Pons (tissue), 1 donor: ENCODE measurements at places on chromosomes 16 and 17.

DNA sequence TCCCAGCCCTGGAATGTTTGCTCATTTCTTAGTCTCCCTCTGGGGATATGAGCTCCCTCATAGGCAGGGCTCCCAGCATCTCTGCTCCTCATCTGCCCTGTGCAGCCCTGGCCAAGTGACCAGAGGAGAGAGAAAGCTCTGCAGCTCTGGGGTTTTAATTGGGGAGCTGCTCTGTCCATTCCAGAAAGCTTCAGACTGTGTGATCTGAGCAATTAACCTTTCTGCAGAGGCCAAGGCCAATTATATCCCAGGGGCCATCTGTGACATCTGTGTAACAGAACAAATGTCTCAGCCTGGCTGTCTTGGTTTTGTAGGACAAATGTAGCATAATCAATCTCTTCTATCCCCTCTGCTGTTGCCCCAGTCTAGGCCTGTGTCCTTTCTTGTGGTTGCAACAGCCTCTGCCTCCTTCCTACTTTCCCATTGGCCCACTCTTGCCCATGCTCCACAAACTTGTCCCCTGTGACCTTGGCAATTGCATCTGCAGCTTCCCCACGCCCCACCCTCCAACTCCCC lies 156.0 kb downstream of the GSG1L start:
- no peak for DNase-seq

- DNase-seq = no peak
These were observed 1.8 kb downstream of the ZC3H7A start for GRCh38 chr16:11794996-11795886.

- DNase-seq = no peak
These were observed 11.2 kb downstream of the RTN4RL1 start for GRCh38 chr17:2013994-2014317.

DNA sequence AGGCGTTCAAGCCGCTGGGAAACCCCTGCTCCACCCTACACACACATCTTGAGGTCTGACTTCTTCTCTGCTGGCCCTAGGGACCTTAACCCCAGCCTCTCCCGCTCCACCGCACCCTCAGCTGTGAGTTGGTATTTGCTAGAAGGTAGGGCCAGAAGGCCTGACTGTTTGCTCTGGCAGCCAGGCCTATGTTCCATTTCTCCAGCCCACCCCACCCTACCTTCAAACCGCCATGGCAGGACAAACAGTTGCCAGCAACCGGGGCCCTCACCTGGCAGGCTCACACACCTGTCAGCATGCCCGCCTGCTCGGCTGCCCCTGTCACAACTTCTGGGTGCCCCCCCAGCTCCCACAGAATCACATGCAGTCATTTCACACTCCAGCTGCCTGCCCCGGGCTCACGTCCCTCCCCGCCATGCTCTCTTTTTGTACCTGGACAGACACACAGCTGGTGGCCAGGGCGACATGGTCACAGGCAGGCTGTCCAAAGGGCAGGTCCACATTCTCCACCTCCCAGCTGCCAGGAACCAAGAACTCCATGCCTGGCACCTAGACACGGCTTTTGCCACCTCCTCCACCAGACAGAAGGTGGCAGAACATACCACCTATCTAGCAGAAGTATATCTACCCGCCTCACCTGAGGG lies 2.6 kb upstream of the ATP2A3 start:
- no peak for DNase-seq

GRCh38 chr17:73604476-73604875 lies 39.8 kb downstream of the SDK2 start:
- no peak for DNase-seq

DNA sequence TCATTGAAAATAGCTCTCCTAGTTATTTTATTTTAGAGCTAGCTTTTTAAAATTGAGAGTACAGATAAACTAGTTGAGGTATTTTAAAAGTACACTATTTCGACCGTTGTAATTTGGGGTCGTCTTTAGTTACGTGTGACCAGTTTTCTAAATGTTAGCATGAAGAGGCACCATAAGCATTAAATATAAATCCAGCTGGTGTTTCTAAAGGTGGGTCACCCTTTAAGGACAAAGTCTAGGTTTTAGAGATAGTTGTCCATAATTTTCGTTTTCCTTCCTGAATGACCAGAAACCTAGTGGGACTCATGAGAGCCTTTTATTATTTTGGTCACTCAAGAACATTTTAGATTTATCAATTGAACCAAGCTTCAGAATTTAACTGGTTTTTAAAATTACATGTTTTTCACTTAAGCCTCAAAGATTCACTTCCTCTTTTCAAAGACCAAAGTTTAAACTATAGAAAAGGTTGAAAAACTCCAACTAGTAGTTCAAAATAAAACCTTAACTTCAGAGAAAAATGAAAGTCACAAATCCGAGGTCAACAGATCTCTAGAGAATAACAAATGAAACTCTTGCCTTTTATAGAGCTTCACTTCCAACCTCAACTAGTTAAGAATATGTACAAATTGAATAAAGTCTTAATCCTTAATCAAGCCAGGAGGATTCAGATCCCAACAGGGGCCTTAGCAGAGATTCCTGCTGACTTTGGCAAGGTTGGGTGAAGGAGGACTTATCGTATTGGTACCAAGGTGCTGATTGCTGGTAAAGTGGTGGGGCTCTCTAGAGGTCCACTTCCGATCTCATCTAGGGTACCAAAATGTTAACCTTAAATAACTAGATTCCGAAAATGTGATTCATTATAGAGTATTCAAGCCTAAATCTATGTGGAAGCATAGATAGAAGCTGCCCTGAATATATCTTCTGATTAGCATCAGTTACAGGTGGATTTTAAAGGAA lies 32.5 kb downstream of the PHKB start:
- peak; percentile 15 for DNase-seq

DNA sequence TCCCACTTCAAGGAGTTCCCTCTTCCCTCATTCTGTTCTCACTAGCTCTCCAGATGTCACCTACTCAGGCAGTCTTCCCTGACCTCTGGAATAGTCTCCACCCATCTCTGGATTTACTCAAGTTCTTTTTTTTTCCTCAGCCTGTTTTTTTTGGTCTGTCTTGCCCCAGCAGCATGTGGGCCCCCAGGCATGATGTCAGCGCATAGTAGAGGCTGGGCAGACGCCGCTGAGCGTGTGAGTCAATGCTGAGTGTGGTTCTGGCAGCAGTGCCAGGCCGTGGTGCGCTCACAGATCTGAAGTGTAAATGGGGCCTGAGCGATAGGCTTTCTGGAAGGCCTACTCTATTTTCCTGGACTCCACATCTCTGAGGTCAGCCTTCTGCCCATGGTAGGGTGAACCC lies 2.7 kb upstream of the KCNJ18 start:
- no peak for DNase-seq

DNA sequence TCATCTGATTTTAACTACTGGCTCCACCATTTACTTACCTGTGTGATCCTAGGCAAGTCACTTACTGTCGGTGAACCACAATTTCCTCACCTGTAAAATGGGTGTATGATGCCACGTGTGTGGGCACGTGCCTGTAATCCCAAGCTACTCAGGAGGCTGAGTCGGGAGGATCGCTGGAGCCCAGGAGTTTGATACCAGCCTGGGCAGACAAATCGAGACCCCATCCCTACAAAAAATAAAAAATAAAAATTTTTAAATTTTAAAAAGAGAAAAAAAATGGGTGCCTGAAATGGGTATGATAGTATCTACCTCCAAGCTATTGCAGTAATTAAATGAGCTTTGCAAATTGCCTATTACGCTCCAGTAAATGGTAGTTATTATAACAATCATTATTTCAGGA lies 225.3 kb downstream of the CCDC182 start:
- no peak for DNase-seq

- DNase-seq = no peak
These were observed 1.0 kb downstream of the SDK2 start for GRCh38 chr17:73643001-73643851.

DNA sequence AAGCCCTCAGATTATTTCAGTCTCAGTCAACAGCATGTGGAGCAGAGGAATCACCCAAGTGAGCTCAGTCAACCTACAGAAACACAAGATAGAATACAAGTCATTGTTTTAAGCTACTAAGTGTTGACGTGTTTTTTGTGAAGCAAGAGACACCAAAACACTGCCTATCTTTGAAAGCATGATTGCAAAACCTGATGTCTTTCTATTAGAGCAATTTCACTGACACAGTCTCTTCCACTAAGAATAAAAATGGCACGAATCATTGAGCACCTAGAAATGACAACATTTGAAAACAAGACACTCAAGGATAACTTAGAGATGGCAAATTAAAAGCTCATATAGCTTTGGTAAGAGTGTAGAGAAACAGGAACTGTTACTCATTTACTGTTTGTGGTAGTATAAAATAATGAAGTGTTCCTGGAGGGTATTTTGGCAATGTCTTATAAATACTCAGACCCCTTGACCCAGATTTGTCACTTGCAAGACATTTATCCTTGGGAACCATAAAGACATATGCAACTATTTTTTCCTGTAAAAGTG lies 407.1 kb upstream of the XYLT1 start:
- DNase-seq = no peak

GRCh38 chr16:28130099-28131088 lies 66.9 kb upstream of the GSG1L start:
- DNase-seq = no peak

DNA sequence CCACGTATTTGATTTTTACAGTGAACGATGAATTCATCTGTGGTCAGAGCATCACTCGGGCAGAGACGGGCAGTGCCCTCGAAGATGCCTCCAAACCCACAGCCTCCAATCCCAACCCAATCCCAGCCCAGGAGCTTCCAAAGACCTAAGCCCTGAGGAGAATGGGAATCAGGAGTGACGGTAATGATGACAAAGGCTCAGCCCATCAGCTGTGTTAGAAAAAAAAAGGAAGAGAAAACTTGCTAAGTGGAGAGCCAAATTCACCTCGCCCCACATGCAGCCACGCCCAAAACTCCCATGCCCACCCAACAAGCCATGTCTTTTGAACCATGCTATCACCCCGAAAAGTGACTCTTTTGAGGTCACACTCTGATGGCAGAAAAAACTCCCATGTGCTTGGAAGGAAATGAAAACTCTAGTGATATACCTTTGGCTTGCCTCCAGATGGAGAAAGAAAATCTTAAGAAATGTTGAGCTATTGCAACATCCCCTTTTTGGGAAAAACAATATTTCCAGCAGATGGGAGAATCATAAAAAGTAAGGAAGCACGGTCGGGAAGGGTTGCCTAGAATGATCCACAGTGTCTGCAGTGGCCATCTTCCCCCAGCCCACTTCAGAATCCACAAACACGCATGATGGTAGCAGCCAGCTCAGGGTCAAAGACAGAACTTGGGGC lies 37.7 kb downstream of the XYLT1 start:
- DNase-seq = no peak

DNA sequence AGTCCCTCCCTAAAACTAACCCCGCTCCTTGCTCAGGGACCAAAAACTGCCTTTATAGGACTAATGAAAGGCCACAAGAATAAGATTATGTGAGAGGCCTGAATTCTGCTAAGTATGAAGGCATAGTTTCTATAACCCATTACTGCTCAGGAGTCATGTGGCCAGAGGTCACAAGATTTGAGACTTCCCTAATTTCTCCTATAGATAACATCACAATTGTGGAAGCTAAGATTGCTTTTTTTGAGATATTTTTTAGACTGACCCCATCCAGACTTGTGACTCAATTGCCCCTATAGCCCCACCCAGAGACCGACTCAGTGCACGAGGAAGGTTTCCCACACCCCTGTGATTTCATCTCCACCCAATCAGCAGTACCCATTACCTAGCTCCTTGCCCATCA lies 504.1 kb upstream of the GOT2 start:
- DNase-seq = no peak

DNA sequence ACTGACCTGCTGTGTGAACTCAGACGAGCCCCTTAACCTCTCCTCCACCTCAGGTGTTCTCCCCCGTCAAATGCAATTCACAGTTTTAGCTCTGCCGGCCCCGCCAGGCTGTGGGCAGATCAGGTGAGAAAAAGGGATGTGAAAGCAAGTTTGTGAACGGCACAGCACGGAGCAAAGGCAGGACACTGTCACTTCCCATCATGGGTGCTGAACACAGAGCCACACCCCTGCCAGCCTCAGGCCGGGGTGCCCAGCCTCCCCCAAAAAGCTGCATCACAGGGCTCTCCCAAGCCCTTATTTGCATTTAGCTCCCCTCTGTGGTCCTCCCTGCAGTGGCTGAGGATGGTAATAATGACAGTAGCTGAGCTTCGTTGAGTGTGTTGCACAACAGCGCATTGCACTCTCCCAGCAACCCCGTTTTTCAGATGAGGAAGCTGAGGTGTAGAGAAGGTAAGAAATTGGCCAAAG lies 88.8 kb upstream of the TNRC6C start:
- no peak for DNase-seq

DNA sequence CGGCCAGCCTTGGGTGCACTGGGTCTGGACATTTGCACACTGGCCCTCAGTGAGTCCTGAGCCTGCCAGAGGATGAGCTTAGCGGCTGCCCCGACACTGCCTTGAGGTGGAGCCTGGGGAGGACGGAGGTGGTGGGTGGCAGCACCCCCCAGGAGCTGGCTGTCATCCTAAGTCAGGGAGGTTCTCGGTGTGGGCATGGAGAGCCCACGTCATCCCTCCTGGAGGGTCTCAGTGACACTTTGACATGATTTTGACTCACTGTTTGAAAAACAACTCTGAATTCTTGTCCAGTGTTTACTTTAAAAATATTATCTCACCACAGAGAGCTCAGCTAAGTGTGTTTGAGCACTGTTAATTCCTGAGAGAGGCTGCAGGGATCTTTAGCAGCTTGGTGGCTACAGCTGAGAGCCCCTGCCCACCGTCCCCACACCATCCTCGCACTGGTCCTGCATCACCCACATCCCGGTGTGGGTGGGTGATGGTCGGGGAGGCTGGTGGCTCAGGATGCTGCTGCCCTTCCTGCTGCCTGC lies 63.1 kb downstream of the BANP start:
- DNase-seq = no peak

GRCh38 chr16:51429041-51429440 lies 278.0 kb upstream of the SALL1 start:
- no peak for DNase-seq

DNA sequence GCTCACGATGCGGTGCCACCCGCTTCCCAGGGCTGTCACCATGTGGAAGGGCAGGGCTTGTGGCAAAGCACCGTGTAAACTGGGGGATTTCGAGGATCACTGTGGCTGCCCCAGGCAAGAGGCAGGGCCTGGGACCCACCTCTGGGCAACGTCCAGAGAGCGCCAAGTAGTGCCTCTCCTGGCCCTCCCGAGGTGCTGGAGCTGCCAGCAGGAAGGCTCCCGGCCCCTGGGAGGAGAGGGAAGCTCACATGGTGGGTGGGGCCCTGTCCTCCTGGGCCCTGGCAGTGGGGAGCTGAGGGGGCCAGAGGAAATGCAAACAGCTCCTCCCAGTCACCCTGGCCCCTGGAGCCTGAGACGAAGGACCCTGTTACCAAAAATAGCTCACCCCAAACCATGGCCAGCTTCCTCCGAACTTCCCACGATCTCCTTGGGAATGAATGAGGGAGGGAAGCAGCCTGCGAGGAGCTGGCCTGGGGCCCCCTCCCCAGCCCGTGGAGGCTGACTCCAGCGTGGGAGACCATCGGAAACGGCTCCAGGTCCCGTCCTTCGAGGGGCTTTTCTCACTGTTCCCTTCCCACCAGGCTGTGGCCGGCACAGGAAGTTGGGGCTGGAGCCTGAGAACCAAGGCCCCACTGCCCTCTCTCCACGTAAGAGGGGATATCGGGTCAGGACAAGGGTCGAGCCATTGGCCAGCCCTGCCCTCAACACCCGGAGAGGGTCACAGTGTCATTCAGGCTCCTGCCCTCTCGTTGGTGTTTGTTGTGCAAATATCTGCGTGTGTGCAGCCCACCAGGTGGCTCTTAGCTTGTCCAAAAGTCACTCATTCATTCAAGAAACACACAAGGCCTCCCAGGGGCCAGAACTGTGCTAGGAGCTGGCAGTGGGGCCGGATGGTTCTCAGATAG lies 17.7 kb downstream of the VASN start:
- DNase-seq = no peak

GRCh38 chr17:7205561-7205960 lies 14.1 kb downstream of the DLG4 start:
- no peak for DNase-seq
